ENCODE measurements at places on chromosomes 6 and 20.
A peak's percentile ranks its signal among the peaks of the same experiment; 100 is the strongest.

- DNase-seq = no peak
Measured at GRCh38 chr6:17663226-17663625, 43.5 kb downstream of the NUP153 start.

DNA sequence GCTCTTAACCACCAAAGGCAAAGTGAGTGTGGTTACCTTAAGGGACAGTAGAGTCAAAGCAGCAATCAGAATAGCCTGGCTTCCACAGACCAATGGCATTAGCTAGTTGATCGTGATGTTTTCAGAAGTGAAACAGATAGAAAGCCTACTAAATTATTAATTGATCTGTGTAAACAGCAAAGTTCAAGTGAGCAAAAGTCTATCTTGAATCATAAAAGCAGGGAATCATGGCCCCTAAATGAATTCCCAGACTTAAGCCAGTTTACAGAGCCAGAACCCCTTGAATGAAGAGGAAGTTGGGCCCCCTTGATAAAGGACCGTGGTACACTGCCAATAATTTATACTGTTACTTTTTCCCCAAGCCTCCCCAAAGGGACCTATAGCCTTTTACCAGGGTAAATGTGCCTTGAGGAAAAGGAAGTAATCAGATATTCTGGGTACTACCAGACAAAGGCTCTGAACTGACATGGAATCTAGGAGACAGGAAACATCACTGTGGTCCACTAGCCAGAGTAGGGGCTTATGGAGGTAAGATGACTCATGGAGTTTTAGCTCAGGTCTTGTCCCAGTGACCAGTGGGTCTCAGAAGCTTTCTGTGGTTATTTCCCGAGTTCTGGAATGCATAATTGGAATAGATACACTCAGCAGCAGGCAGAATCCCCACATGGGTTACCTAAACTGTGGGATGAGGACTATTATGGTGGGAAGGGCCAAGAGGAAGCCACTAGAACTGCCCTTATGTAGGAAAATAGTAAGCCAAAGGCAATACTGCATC is 317.5 kb downstream of the CD83 start:
- DNase-seq = peak; percentile 69

- no peak for DNase-seq
Measured at GRCh38 chr20:53425941-53426340, 167.7 kb downstream of the ZNF217 start.

DNA sequence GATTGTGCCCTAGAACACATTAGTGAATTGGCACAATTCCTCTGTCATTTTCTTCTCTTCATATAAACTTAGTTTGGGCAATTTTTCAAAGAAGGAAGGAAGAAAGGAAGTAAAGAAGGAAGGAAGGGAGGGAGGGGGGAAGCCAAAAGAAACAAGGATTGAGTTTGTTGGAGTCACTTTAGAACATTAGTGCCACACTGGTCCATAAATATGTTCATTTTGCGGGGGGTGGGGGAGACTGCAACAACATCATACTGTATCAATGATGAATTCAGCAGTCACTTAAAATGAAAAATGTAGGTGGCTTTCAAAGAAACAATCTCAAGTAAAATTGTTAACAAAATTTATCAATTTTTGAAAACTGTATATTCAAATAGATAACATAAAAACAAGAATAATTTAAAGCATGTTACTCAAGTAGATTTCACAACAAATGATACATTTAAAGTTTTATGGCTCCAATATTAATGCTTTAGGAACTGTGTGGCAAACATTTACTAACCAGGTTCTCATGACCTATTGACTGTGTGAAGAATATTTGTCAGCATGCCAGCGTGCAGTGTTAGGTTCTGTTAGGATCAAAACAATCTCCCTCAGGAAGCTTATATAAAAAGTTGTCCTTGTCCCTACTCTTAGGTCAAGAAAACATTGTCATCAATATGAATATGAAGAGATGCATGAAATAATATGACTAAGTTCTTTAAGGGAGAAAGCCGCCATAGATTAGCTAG is 208.1 kb upstream of the AGPAT4 start:
- DNase-seq = peak; percentile 9

DNA sequence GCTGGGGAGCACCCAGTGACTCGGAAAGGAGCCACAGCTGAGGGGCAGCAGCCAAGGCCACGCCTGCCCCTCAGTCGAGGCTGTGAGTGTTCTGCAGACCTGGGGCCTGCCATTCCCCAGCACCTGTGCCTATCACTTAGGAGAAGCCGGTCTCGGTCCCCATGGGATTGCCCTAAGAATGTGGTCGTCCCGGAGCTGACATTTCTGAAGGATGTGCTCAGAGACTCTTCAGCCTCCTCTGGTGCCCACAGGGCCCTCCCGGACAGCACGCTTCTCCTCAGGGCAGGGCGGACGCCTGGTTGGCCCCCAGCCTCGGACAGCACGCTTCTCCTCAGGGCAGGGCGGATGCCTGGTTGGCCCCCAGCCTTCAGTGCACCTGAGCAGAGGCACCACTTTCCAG is 223.9 kb downstream of the ERMARD start:
- DNase-seq = no peak

DNA sequence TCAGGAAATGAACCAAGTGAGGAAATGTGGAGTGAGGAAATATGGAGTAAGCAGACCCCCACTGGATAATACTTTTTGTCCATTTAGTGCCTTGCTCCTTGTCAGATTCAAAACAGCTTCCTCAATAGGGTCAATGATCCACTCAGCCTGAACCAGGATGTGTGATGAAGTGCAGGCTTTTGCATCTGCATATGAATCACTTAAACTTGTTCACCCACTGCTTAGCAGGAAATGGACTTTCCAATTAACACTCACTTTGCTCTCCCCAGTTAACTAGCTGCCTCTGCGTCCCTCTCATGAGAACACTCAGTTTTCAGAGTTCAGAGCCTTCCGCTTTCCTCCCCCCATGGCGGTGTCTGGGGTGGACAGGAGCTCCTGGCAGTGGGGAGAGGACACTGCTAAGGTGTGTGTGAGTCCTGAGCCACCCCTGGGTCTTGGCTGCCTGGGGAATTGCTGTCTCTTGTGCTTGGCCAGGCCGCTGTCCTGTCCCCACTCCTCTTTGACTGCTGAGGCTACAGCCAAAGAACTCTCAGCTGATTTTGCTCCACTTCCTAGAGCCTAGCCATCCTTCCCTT is 621.8 kb downstream of the CDH26 start:
- DNase-seq = no peak

- no peak for DNase-seq
Measured at GRCh38 chr20:31861135-31861384, 9.3 kb downstream of the DUSP15 start.

DNA sequence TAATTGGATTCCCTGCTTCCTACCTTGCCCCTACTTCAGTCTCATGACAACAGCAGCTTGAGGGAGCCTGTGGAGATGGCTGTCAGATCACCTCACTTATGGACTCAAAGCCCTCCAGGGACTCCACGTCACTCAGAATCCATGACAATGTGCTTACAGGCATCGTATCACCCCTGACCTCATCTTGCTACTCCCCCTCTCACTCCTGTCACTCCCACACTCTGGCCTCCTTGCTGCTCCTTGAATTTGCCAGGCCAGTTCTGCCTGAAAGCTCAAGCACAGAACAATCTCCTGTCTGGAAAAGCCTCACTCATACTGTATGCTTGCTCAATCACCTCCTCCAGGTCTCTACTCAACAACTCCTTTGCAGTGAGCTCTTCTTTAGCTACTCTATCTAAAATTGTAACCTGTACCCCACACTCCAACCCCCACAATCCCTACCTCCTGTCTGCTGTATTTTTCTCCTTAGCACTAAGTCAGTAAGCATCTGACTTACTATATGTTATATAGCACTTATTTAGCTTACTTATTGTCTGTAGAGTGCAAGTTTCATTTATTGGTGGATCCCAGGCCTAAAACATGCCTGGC is 10.7 kb upstream of the GSTA4 start:
- no peak for DNase-seq

GRCh38 chr20:38429301-38429700 is 5.8 kb downstream of the SNHG17 start:
- no peak for DNase-seq

DNA sequence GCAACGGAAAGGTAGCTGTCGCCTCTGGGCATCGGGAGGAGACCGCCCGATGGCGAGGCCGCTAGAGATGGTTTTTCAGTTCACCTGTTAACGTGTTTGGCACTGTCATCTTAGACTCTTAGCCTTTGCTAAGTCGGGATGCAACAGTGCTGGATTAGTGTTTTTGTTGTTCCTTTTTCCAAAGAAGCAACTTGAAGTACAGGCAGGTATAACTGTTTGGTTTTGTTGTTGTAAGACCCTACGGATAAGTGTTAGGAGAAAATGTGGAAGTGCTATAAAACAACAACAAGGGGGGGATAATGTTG is 723 bp downstream of the MANEA start:
- no peak for DNase-seq

DNA sequence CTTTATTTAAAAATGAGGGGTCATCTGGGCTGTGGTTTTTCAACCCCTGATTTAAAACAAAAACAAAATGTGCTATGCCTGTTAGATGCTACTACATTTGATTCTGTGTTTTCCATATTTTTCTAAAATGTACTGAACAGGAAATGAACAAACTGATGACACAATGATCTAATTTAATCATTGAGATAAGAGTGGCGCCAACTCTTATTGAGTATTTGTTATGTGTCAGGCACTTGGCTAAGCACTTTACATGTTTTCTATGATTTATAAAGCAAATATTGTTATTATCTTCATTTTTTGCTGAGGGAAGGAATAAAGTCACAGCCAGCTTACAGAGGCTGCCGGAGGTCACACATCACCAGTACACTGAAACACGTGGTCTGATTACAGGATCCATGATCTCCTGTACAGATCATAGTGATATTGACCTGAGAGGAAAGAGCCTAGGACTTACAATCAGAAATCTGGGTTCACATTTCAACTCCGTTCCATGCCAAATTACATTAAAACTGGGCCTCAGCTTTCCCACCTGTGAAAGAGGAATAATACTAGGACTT is 166.7 kb downstream of the ESR1 start:
- no peak for DNase-seq

- no peak for DNase-seq
Measured at GRCh38 chr6:131972741-131973140, 21.6 kb upstream of the CCN2 start.

GRCh38 chr6:77502981-77503380 is 39.7 kb upstream of the HTR1B start:
- peak; percentile 16 for DNase-seq

- DNase-seq = no peak
Measured at GRCh38 chr6:149983145-149983544, 19.4 kb downstream of the ULBP1 start.

DNA sequence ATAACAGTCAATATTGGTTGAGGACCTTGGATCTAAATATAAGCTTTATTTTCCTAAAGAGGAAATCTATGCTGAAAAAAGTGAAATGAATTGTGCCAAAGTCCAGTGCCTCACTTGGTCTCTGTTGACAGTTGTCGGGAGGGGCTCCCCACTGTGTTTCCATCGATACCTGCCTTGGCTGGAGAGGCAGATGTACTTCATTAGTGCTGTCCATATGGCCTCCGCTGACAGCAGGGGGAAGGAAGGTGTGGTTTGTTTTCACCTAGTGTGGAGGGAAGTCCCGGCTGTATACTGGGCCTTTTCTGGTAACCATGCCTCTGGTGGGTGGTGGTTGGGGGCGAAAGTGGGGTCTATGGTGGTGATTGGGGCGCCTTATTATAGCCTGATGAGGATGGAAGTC is 42.7 kb downstream of the CD2AP start:
- no peak for DNase-seq

DNA sequence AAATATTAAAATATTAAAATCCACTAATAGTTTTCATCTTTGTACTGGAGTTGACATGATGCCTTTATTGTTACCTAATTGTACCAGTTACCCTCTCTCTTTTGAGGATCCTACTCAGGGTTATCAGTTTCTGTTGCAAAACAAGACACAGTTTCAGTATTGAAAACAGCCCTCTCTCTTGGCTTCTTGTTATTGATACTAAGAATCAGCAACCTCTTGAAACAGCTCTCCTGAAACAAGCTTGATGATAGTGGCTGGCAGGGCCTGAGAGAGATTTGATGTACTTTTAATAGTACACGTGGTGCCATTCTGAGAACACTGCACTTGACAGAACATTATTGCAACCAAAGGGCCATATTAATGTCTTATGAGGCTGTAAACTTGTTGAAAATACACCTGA is 64.9 kb upstream of the MEI4 start:
- no peak for DNase-seq

DNA sequence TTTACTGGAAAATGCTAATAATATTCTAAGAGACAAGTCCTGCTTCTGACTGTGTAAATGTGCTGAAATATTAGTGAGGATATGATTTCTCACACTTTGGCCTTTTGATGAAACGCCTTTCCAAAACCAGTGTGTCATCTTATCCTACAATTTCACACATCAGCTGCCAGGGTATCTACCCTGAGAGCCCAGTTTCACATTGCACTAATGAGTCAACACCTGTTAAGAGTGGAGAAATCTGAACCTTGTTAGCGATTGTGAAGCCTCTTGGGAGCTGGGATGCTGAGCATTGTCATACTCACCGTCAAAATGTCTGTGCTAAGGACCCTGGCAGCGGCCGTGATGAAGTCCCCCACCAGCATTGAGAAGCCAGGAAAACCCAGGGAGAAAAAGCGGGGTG is 166.0 kb downstream of the RALGAPA2 start:
- no peak for DNase-seq

GRCh38 chr20:58001946-58002345 is 226.5 kb downstream of the ANKRD60 start:
- DNase-seq = no peak

DNA sequence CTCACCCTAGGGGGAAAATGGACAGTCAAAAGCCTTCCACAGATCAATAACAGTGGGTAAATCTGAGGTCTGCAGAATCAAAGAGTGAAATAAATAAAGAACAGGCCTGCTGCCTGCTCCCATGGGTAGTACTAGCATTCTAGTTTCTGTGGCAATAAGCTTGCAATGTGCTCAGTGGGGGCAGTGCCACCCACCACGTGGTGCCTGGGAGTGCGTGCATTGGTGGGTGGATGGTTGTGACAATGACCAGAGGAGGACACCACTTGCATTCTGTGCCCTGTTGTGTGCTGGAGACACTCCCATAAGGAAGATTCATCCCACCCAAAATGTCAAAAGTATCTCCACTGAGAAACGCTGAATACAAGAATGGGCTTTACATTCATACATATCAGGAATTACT is 95.5 kb upstream of the NEDD9 start:
- DNase-seq = no peak

- DNase-seq = no peak
Measured at GRCh38 chr6:34057790-34058189, 88.1 kb downstream of the GRM4 start.

DNA sequence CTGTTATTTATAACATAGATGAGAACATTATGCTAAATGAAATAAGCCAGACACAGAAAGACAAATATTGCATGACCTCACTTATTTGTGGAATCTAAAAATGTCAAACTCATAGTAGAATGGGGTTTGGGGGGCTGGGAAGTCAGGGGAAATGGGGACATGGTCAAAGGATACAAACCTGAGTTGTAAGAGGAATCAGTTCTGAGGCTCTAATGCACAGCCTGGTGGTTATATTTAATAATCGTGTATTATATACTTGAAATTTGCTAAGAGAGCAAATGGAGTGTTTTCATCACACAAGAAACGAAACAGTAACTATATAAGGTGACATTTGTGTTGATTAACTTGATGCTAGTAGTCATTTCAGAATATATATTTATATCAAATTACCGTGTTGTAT is 40.8 kb upstream of the GFOD1 start:
- DNase-seq = no peak
